ENCODE measurements at places on chromosomes 4 and X. TPM values are rescaled to one million over a fixed set of nuclear protein-coding genes. Genes with fewer than 3 reads are reported as not detected.

The TRAM1L1 gene
- total RNA-seq, result 1.3 TPM

The TAPT1 gene
- total RNA-seq, result 56.8 TPM

The MAGEA12 gene
- total RNA-seq, result not detected

The PACRGL gene
- 19.5 TPM for total RNA-seq

The TREX2 gene
- 4.5 TPM for total RNA-seq

The SORCS2 gene
- total RNA-seq, result 8.4 TPM

The FRMD7 gene
- 0.18 TPM for total RNA-seq

The CSAG2 gene
- total RNA-seq, result not detected

The TLR1 gene
- total RNA-seq, result 18.1 TPM

The ARSJ gene
- total RNA-seq, result 42.4 TPM

The TLR3 gene
- 14.9 TPM for total RNA-seq

The EVC2 gene
- 12.2 TPM for total RNA-seq

The RPS6KA6 gene
- total RNA-seq, result 15.3 TPM

The MAGEA11 gene
- not detected for total RNA-seq

The GLUD2 gene
- 2.2 TPM for total RNA-seq

The MAGEE1 gene
- total RNA-seq, result 4.7 TPM

The EPGN gene
- not detected for total RNA-seq

The CTAG1B gene
- not detected for total RNA-seq

The NWD2 gene
- total RNA-seq, result not detected

The GAGE12H gene
- not detected for total RNA-seq
